Neuronal stem cell (in vitro differentiated cells): ENCODE measurements at places on chromosomes 7 and 10.

DNA sequence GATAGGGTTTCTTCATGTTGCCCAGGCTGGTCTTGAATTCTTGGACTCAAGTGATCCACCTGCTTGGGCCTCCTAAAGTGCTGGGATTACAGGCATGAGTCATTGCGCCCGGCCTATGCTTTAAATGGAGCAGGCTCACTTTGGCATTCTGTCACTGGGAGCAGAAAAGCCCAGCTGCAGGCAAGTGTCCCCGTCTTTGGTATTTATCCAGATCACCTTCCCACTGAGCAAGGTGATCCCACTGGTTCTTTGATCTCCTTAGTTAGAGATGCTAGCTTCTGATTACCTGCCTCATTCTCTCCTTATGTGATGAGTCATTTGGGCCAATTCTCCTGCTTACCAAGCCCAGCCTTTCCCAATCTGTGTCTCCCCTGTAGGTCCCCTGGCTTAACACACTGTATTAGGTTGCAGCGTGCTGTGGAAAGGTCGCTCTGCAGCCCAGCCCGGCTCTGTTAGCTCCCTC lies 39.3 kb downstream of the SPDYE5 start:
- DNase-seq = no peak

DNA sequence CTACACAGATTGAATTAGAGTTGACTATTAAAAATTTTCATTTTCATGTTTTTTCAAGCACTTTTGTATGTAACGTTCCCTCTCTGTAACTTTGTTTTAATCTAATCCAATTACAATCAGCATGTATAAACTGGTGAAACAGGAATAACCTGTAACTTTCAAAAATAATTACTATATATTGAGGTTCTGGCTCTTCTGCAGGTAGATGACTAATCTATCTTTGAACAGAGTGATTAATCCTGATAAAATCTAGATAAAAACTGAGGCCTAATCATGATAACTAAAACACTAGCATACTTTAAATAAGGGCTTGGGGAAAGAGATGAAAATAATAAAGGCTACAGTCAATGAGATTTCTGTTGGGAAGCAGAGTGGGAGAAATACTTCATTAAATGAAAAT lies 101.6 kb upstream of the KCND2 start:
- no peak for DNase-seq

GRCh38 chr7:37673523-37673922 lies 10.0 kb upstream of the GPR141 start:
- DNase-seq = no peak

GRCh38 chr10:21195252-21195651 lies 298.1 kb upstream of the NEBL start:
- DNase-seq = no peak

GRCh38 chr10:14553448-14553847 lies 221.2 kb downstream of the FAM107B start:
- no peak for DNase-seq

- no peak for DNase-seq
Measured at GRCh38 chr10:86341361-86341811, 25.2 kb downstream of the GRID1 start.

GRCh38 chr10:97182288-97182990 lies 3.3 kb downstream of the SLIT1 start:
- DNase-seq = no peak

DNA sequence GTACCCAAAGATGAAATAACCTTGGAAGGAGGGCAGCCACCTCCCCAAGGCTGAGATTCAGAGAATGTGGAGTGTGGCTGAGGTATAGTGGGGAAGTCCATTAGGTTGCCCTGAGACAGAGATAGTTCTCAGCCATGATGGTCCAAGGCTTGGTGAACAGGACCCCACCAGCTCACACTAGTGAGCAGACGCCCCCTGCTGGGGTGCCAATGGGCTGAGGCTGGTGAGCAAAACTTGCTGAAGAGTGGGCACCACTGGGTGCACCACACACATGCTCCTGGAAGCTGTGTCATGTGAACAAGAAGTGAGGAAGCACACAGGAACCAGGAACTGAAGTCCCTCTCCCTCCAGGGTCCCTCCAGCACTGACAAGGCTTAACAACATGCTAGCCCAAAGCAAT lies 8.9 kb downstream of the FBXL13 start:
- DNase-seq = peak; percentile 5

DNA sequence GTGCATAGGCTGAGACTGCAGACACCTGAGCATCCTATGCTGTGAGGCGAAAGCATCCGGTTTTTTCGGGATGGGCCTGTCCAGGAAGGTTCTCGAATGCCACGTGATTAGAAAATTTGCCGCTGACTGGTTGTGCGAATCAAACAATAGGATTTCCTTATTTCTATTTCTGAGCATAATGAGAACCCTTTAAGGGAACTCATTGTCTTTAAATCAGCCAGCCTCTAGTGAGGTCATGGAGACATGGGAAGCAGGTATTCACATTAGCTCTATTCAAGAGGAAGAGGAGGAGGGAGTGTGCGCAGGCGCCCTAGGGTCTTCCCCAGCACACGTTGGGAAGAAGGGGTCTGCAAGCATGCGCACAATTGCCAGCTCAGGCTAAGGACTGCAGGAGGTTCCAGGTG lies 5.6 kb downstream of the GIMAP1 start:
- no peak for DNase-seq

- no peak for DNase-seq
Measured at GRCh38 chr10:112911206-112911605, 38.8 kb upstream of the TCF7L2 start.

- DNase-seq = no peak
Measured at GRCh38 chr7:80790877-80791276, 128.0 kb downstream of the SEMA3C start.

DNA sequence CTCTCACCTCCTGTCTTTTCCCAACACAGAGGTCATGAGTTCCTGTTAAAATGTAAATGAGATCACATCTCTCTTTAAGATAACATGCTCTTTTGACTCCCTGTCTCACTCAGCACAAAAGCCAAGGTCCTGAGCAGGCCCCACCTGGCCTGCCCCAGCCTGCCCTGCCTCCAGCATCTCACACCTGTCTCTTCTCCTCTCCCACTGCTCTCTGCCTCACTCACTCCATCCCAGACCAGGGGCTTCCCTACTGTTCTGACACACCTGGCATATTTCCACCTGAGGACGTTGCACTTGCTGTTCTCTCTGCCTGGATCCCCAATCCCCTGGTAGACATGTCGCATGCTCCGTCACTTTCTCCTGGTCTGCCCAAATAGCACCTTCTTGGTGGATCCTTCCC lies 285.0 kb upstream of the ZMIZ1 start:
- DNase-seq = no peak

- no peak for DNase-seq
Measured at GRCh38 chr7:27901028-27901760, 161.2 kb downstream of the TAX1BP1 start.
